Non-pigmented ciliary epithelial cell (primary cell): ENCODE measurements at places on chromosomes 12 and 14.

DNA sequence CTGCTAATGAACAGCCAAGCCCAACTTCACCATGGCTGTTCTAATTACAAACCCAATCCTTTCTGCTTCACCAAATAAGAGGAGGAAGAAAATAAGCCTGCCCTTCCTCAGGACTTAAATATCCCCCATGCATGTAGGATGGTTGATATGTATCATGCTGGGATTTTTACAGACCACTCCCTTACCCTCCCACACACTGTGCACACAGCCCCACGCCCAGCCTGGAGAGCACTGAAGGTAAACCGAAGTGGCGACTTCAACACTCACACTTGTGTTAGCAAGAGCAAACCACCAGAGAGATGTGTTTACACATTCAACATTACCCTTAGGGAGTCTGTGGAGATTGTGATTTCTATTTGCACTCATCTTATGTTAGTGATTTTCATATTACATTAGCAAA, 241.2 kb downstream of the EGLN3 start:
- no peak for DNase-seq

GRCh38 chr12:64240781-64241180, 18.7 kb upstream of the KICS2 start:
- DNase-seq, result no peak

DNA sequence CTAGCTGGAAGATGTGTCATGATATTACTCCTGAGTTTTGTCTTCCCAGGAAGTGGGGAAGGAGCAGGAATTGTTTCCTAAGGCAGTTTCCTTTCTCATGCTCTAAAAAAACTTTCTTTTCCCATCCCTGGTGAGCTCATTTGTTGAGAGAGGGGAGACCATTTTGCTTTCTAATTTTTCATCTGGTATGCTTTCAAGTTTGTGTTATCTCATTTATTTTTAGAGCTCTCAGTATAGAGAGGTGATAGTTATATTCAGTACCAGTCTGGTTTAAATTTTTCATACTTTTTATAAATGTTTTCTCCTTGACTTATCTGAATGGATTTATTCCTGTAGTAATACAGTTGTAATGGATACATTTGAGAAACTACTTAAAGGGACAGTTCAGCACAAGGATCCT, 79.6 kb downstream of the FBXW8 start:
- no peak for DNase-seq

DNA sequence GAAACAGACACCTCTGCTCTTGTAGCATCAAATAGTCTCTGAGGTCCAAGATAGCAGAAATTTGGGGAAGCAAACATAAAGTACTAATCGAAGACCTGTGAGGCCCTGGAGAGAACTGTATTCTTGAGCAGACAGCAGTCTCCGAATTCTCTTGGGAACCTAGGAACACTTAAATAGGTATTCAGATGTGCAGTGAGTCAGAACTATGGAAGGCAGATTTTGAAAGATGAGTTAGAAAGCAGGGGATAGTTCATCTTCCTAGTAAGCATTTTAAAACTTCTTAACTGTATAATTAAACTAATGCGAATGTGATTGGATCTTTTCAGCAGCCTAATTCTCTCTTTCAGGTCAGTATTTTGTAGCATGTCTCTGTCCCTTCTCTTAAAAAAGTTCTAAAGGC, 30.6 kb downstream of the NAA30 start:
- DNase-seq, result no peak

- DNase-seq, result no peak
These were observed 594 bp downstream of the KRAS start for GRCh38 chr12:25249931-25250738.

DNA sequence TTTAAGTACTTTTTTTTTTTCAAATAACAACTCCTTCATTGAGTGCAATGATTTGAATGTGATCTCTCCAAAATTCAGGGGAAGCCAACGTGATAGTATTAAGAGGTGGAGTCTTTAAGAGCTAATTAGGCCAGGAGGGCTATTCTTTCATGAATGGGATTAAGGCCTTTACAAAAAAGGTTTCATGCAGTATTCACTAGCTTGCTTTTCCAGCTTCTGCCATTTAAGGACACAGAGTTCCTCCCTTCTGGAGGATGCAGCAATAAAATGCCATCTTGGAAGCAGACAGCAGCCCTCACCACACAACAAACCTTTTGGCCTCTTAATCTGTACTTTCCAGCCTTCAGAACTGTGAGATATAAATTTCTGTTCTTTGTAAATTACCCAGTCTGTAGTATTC, 586.8 kb upstream of the LMO3 start:
- DNase-seq, result no peak

DNA sequence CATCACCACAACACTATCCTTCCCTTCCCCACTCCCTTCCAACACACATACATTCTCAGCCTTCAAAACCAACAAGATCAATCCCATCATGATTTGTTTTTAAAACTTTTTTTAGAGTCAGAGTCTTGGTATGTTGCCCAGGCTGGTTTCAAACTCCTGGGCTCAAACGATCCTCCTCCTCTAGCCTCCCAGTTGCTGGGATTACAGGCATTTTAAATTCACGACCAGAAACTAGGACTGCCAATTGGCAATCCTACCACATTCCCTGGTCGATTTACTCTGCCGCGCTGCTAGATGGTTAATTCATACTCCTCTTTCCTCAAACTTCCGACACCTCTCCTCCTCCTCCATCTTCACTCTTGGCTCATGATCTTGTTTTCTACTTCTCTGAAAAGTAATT, 37.5 kb upstream of the TMCC3 start:
- DNase-seq, result no peak

GRCh38 chr12:91249054-91249453, 66.4 kb upstream of the DCN start:
- no peak for DNase-seq

DNA sequence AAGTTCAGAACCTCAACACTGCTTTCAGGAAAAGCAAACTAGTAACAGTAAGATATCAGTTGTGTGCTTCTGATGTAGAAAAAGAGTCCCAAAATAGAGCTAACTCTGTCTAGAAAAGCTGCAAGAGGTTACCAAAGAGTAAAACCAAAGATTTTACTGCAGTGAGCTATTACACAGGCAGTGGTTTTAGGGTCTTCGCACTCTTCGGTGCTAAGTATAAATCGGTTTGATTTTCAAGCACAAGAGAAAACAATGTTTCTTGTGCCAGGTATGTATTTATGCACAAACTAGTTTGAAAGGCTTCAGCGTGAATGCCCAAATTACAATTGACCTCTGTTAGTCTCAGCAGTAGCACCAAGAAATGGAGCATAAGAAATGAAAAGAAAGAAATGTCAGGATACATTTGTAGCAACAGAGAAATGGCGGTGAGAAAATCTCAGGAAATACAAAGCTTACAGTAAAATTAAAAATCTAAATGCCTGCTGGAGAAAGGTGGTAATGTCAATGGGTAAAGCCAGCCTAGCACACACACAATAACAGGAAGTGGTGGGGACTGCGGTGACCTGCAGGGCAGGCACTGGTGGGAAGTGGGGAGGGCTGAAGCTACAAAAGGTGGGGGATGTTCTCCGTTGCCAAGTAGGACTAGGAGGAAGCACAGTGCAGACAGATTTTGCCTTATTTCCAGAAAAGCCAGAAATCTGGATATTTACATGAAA, 18.0 kb upstream of the DYRK2 start:
- DNase-seq, result no peak

DNA sequence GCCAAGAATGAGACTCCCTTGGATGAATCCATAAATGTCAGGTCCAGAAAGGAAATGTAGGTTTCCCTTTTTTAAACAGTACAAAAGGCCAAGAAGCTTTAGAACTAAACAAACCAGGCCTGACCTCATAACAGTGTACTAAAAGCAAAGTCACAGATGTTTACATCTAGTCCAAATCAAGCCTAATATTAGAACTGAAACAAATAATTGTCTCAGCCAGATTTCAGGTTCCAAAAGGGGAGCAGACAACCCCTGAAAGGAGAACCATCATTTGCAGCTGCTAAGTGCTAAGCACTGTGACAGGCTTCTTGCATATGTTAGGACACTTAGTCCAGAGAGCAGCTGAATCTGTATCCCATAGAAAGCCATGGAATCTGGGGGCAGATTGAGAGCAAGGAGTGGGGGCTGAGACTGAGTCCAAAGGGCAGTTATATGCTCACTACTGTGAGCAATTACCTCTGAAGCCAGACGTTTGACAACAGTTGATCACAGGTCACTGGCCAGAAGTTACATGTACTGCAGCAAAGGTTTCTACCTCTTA, 90.1 kb downstream of the STXBP6 start:
- DNase-seq, result no peak

- no peak for DNase-seq
These were observed 22.1 kb downstream of the OR10P1 start for GRCh38 chr12:55658635-55659391.

DNA sequence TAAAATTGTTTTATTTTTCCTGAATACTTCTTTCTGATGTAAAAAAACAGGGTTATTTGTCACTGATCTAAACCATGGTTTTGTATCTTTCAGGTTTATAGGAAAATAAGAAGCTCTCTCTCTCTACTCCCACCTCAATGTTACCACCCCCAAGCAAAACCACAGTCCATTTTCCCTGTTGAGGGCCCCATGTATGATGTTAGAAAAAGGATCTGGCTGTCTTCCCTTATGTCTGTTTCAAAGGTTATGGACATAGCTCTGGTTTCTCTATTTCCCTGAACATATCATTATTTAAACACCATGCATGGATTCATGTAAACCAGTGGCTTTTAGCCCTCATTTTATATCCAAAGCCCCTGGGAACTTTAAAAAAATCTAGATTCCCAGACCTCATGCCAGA, 649.0 kb upstream of the TBX3 start:
- DNase-seq, result no peak

DNA sequence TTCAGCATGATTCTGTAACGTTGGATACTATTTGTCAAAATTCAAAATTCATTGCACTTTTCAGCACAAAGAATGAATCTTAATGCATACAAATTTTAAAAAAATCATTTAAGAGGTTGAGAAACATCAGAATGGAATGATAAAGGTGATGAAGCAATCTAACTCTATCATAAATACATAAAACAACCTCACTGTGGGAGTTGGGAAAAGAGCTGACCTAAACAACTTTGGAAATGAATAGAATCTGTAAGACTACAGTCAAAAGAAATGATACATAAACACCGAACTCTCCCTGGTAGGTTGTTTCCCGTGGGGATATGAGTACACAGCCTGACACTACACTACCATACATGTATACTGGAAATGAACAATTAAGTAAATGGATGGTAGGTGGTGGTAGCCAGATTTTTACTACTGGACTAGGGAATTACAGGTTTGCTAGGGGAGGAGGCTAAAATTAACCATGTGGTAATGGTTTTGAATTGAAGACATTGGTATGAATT, 64.9 kb upstream of the PARP11 start:
- no peak for DNase-seq

DNA sequence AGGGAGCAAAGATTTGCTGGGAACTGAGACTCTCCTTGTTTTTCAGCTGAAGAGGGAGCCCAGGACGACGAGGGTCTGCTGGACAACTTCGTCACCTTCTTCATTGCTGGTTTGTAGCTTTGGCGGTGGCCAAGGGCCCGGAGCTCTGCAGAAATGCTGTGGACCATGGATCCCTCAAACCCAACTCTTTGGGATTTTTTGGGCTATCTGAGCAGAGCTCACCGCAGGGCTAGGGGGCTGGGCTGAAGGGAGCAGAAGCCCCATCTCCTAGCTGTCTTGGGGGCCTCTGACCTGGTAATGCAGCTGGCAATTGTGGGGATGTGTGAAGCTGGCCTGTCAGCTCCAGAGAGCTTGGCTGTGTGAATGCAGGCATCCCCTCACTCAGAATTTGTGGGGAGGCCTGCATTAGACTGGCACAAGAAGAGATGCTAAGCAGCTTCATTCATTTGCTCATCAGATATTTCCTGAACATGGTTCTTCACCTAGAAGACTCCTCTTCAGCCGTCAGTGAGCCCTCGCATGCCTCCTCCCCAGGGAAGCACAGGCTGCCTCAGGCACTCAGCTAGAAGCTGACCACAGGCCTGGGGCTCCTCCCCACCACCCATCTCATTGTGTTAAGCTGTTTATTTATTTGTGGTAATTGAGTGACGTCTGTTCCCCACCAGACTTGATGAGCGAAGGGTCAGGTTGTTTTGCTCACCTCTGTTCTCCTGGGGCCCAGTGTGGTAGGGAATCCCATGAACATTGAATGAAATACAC, 32.2 kb downstream of the CYP46A1 start:
- no peak for DNase-seq

DNA sequence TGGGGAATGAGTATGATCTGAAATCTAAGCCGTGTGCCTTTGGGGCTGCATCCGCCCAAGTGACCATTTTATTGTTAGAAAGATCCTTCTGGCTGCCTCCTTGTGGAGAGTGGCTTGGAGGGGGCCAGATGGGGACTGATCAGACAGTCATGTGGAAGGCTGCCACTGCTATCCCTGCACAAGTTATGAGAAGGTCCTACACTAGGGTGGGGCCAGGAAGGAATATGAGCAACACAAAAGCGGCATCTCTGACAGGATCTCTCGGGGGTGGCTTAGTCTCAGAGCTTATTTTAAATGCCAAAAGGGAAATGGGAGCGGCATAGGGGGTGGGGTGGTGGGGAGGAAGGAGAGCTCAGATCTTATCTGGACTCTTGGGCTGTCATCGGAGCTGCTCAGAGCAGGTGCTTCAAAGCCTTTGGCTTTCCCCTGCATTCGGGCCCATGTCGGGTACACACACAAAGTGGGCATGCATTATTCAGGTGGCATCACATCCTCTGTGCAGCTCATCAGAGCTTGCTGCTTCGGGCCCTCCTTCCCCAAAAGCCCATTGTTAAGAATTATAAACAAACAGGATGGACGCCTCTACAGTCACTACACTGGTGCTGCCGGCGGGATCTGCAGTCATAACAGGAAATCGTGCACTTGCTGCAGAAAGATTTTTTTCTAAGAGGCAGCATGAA, 805.4 kb downstream of the VRK1 start:
- no peak for DNase-seq

DNA sequence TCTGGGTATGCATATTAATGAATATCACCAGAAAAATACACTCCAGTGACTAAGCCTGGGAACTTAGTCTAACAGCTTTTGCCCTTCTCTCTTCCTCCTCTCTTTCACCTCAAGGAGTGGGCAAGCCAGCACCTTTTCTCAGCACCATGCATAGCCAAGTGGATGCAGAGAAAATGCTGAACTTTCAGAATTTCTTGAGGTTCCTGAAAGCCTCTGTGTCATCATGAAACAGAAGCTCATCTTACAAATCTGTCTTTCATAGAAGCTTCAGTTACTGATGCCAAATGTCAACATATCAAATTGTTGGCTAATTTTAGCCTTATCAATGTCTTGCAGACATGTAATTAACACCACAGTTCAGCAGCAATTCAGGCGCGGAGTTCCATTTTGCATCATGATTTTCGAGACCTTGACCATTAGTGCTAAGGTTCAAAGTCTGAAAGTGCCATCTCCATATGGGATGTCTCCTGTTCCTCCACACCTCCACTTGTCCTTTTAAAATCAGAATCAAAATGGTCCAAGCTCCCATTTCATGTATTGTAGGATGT, 51.1 kb upstream of the RPH3A start:
- DNase-seq, result no peak

DNA sequence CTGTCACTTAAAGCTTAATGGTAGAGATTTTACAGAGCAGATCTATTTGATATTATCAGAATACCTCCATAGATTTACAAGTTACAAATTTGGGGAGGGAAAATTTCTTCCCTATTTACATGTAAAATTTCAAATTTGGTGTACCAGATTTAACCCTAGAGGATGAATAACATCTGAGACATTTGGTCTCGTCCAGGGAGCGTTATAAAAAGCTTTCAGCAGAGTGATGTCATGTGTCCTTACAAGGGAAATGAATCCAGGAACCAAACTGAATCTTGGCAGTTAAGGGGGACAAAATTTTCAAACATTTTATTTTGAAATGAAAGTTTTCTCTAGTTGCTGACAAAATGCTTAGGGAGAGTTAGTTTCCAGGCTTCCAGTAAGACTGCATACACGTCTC, 4.5 kb upstream of the CDK17 start:
- DNase-seq, result no peak
